ENCODE measurements at places on chromosomes 7 and 10.
A peak's percentile ranks its signal among the peaks of the same experiment; 100 is the strongest.

GRCh38 chr10:133249094-133249780 is 11.6 kb downstream of the VENTX start:
- no peak for DNase-seq

GRCh38 chr10:47419421-47419820 is 35.3 kb upstream of the ZNF488 start:
- no peak for DNase-seq

DNA sequence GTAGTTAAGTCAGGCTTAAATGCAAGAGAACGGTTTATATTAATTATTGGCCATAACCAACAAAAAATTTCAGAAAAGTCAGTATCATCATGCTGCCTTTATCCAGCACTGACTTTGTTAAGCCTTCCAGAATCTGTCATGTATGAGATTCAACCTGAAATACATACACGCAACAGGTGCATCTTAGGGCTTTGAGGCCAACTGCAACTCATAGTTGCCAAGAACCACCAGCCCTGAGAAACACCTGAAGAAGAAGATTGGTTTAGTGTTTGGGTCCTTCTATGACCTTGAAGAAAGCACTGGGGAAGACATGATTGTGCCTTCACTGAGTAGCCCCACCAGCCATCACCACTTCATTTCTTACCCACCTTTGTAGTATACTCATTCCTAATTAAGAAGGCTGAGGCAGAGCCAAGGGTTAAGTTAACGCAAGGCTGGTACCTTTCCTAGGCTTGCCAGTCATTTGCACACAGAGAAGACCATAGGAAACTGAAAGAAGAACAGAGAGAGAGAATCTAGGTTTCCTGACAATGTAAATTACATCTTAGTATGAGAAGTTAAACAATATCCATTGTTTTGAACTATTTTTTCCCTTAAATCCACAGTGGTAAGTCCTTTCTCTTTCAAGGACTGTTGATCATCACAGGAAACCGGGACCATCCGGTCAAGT is 200.1 kb upstream of the PRKCQ start:
- DNase-seq, result no peak

GRCh38 chr10:10788761-10789160 is 228.9 kb upstream of the CELF2 start:
- DNase-seq, result peak; percentile 22

GRCh38 chr7:88167721-88168120 is 52.1 kb downstream of the SRI start:
- DNase-seq, result no peak

- DNase-seq, result no peak
Observed at GRCh38 chr10:62856021-62856420, 39.9 kb upstream of the EGR2 start.

DNA sequence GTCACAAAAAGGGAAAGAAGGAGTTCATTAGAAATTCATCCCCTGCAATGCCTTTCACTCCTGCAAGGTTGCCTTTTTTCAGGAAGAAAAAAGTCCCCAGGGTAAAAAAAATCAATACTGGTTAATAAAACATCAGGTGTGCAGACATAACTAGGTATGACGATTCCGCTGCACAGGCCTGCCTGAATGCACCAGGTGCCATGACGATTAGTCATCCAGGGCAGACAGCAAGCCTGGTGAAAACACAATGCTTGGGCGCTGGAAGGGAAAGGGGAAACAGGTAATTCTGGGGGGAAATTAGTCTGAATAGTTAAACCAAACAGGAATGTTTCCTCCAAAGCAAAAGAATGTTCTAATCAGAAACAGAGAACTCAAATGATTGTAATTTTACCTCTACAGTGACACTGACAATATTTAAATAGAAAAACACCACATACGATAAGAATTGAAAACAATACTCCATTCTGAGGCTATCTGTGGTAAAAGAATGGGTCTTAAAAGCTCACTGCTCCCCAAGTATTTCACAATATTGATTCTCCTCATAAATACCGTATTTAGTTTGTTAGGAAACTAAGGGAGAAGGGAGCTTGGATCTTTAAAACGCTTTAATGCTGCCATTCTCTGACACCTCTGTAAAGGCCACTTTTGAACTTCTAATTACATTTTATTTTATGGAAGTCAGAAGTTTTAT is 45.2 kb downstream of the VPS41 start:
- no peak for DNase-seq

- DNase-seq, result no peak
Observed at GRCh38 chr10:129583831-129584230, 116.8 kb downstream of the MGMT start.

DNA sequence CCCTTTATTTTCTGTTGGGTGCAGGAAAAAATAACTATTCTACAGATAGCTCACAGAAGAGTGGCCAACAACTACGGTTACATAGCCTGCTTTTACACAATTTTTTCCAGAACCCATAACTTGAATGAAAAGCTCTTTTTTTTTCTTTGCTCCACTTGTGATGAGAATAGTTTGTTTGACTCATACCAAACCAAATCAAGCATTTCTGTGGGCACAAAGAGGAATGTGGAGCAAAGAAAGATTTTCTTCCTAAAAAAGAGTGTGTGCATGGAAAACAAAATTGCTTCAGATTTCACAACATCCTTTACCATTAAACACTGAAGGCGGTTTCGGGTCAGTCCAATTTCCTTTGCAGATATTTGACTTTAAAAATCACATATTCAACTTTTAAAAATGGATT is 54.8 kb upstream of the RAB11FIP2 start:
- no peak for DNase-seq

GRCh38 chr10:113583571-113583970 is 30.7 kb downstream of the HABP2 start:
- no peak for DNase-seq

DNA sequence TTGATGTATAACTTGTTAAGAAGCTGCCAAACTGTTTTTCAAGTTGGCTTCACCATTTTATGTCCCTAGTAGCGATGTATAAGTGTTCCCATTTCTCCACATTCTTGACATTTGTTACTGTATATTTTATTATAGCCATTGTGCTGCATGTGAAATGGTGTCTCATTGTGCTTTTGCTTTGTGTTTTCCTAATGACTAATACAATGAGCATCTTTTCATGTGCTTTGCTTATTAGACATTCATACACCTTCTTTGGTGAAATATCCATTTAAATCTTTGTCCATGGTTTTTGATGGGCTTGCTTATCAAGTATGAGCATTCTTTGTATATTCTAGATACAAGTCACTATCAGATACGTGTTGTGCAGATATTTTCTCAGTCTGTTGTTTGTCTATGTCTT is 203.0 kb downstream of the CCSER2 start:
- DNase-seq, result no peak

DNA sequence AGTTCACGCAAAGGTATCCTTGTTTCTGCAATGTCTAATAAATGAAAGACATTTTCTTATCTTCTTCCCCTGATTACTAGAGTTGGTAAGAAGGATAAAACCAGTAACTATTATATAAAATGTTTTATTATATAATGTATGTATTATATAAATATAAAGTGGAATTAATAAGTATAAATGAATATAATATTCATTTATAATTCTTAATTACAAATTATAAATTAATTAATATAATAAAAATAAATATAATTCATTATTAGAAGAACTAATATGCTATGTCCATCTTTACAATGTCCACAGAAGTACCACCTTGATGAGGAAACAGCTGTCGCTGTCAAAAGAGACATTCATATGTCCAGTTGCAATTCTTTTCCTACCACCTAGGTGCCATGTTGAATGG is 177.7 kb downstream of the GLI3 start:
- DNase-seq, result no peak

- no peak for DNase-seq
Observed at GRCh38 chr7:104149822-104150221, 58.0 kb downstream of the ORC5 start.

GRCh38 chr7:139854124-139854511 is 25.1 kb downstream of the TBXAS1 start:
- peak; percentile 92 for DNase-seq

DNA sequence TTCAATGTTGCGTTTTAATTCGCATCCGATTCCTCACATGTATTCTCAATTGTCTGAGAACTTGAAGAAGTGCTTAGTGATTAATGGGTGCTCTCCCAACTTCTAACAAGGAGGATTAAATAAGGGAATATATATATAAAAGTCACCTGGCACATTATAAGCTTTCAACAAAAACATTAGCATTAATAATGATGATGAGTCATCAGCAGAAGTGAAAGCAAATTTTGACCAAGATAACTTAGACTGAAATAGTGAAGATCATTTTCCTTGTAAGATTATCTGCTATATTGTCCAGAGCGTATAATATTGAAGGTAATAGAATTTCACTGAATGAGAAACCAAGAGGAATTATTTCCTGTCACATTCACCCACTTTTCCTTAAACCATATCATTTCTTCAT is 8.5 kb downstream of the ASAH2 start:
- DNase-seq, result no peak

GRCh38 chr10:123796736-123797135 is 94.9 kb downstream of the CPXM2 start:
- DNase-seq, result no peak

DNA sequence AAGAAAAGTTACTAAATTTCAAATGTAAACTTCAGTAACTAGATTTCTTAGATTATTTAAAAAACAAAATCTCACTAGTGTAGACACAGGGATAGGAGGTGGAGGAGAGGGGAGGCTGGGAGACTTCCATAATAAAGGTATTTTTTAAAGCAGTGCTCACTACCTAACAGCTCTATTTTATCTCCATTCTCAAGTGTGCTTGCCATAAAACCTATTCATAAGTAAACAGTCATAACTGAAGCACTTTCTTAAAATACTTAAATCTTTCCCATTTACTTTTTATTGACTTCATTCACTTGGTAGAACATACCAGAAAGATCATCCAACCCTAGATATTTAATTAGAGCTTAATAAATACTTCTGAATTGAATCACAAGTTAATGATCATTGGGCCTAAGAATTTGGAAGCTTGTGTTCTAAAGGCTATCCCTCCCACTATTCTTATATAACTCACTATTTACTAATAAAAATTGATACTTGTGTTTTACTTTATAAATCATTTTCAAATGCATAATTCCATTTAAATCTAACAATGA is 107.4 kb downstream of the SNX13 start:
- no peak for DNase-seq

GRCh38 chr7:69184339-69184738 is 413.9 kb upstream of the AUTS2 start:
- peak; percentile 34 for DNase-seq

- DNase-seq, result no peak
Observed at GRCh38 chr7:145729691-145730090, 386.9 kb upstream of the CNTNAP2 start.

- DNase-seq, result no peak
Observed at GRCh38 chr10:116364868-116365267, 40.6 kb downstream of the CCDC172 start.

DNA sequence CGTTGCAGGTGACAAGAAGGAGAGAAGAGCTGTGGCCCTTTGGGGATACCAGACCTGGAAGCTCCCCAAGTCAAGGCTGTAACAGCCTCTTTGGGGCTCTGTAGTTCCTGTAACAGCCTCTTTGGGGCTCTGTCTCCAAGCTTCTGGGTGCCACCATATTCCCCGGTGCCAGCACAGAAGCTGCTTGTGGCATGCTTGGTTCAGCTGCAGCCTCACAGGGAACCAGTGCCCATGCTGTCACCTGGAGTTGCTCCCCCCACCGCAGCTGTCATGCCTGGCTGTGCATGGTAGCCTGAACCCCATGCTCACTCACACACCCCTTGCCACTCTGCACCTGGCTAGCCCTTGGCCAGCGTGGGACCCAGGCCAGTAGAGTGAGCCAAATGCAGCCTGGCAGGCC is 109.1 kb downstream of the ELAPOR2 start:
- DNase-seq, result no peak
